Activated CD8-positive, alpha-beta memory T cell treated with anti-CD3 and anti-CD28 coated beads, Interleukin-2, amount 10 ng/mL, durations not matched to agents 7 days and 5 days (primary cell): ENCODE measurements at places on chromosomes 12 and 14.

GRCh38 chr12:51837286-51837685 is 11.2 kb downstream of the FIGNL2 start:
- no peak for DNase-seq

DNA sequence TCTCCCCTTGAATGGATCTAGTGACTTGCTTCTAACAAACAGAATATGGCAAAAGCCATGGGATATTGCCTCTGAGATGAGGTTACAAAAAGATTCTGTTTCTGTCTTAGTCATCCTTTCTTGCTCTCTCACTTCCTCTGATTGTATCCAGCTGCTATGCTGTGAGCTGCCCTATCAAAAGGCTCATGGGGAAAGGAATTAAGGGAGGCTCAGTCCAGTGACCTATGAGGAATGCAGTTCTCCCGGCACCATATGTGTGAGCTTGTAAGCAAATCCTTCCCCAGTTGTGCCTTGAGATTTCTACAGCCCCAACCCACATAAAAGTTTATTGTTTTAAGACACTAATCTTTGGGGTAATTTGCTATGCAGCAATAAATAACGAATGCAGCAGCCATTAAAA is 183.1 kb downstream of the KLHL28 start:
- no peak for DNase-seq

DNA sequence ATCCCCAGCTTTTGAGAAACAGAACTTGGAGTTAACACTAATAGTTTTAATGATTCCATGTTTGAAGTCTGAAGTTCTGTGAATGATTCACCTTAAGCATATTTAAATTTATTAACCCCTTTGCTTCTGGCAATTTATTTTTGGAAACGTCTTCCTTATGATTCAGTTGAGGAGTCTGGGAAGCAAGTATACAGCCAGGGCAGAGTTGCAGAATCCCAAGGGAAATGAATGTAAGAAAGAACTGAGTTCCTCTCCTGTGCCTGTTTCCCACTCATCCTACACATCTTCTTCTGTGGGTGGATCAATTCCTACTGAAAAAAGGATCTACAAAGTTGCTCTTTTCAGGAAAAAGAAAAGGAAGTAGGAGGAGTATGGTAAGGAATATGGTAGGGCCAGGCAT is 108.2 kb upstream of the CCDC91 start:
- DNase-seq, result no peak

DNA sequence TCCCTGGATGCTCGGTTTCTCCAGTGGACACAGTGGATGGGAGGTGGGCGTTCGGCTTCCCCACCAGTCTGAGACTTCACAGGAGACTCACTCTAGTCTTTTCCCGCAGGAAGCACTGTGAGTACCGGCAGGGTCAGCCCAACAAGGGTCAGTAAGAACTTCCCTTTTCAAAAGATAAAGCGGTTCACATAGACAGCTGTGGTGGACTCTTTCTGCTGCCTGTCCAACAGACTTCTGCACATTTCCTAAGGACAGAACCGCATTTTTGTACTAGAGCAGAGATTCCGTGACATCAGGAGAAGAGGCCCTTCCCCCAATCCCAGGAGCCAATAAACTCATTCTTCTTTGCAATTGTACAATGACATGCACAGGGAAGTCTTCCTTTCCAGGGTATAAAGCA is 10.4 kb downstream of the LTBR start:
- no peak for DNase-seq

DNA sequence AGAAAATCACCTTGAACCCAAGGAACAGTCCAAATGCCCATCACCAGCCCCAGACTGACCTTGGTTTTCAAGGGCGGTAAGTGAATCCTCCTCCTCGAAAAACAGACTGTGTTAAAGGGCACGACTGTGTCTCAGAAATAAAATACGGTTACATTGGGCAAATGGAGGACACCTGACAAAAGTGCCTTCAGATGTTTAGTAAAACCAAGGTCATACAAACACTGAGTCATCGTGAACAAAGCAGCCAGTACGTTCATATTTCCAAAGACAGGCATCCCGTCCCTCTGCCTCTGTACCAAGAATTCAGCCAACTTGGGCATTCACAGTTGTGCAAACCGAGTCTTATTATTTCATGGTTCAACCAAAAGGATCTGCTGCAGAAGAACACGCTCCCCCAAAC is 25.9 kb downstream of the FOXN3 start:
- no peak for DNase-seq

GRCh38 chr12:19397534-19397933 is 41.8 kb upstream of the AEBP2 start:
- DNase-seq, result no peak

- DNase-seq, result peak; percentile 32
Measured at GRCh38 chr14:76779221-76780057, 18.2 kb downstream of the VASH1 start.

DNA sequence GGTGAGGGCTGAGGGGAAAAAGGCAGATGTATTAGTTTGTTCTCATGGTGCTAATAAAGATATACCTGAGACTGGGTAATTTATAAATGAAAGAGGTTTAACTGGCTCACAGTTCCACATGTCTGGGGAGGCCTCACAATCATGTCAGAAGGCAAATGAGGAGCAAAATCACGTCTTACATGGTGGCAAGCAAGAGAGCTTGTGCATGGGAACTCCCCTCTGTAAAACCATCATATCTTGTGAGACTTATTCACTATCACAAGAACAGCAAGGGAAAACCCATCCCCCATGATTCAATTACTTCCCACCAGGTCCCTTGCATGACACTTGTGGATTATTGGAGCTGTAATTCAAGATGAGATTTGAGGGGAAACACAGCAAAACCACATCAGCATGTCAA is 1220.9 kb downstream of the GALC start:
- no peak for DNase-seq

DNA sequence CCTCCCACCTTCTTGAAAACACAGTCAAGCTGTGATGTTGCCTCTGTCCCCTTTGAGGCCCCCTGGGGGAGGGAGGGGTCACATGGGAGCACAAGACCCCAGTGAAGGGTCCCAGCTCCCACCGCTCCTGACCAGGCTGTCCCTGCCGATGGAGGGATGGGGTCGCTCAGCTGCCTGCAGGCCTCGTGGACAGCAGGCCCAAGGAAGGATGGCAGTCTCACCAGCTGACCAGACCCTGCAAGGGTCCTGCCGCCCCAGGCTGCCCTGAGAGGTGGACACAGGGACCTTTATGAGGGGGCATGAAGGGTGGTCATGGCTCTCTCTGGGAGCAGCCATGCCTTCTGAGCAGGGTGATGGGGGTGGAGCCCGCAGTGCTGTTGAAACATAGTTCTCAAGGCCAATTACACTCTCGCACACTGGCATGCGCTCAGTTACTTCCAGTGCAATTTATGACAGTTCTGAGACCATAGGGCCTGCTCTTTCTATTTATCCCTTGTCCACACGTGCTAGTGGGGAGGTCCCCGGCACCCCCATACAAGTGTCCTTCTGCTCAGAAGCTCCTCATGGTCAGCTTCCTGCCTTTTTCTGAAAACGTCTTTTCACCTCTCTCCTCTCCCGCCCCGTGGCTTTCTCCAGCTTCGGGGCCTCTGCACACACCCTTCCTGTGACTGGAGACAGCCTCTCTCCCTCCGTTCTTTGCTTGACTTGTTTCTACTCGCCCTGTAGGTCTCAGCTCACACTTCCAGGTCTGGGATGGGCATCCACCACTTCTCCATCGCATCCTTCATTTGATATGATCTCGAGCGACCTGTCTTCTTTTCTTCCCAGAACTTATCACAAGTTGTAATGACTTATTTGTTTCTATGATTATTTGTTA is 313.1 kb downstream of the ADGRD1 start:
- DNase-seq, result no peak

DNA sequence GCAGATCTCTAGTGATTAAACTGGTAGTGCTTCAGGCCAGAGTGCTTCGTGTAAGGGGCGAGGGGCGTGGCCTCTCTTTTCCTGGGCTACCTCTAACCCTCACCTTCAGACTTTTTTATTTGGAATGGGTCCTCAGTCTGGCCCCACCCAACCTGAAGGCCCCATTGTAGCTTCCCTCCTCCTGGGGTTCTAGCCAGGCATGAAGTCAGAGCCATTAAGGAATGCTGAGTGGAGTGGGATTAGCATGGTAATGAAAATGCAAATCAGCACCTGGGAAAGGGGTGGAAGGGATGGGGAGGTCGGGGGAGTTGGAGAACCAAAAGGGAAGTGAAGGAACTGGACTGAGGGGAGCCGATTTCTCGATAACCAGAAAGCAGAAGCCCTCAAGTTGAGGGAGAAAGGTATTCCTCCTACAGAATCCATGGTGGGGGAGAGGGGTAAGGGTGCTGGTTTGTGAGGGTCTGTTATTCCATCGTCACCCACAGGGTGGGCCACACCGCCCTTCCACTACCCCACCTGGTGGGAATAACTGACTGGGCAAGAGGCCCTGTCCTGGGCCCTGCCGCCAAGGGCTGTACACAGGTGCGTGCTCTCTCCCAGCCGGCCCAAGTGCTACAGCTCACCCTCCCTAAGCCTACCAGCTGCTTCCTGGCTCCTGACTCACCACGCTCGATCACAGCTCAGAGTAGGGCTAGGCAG is 14.1 kb downstream of the ZFHX2 start:
- no peak for DNase-seq
